ENCODE measurements at places on chromosomes 5 and 9. TPM values are rescaled to one million over a fixed set of nuclear protein-coding genes. Genes with fewer than 3 reads are reported as not detected.

SMIM27 gene
- total RNA-seq, result 15.5 TPM

- no peak for DNase-seq
- no peak overlapping the region for H3K27ac ChIP-seq
- H3K36me3 ChIP-seq, result no peaks in the 10 kb centered on the region
- H3K4me1 ChIP-seq, result no peaks in the 10 kb centered on the region
Measured at GRCh38 chr9:80692751-80693150, 996.6 kb downstream of the TLE1 start.

DNA sequence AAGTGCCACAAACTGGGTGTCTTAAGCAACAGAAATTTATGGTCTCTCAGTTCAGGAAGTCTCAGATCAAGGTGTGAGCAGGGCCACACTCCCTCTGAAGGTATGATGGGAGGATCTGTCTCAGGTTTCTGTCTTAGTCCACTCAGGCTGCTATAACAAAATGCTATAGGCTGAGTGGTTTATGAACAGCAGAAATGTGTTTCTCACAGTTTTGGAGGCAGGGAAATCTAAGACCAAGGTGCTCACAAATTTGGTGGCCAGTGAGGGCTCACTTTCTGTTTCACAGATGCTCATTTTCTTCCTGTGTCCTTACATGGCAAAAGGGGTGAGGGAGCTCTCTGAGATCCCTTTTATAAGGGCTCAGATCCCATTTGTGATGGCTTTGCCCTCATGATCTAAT lies 281.4 kb downstream of the CWC27 start:
- no peak overlapping the region for H3K4me3 ChIP-seq
- DNase-seq, result no peak
- H3K27me3 ChIP-seq, result peaks cover 10% of the 10 kb centered on the region
- H3K4me1 ChIP-seq, result peaks cover 4% of the 10 kb centered on the region

- no peak overlapping the region for H3K27ac ChIP-seq
- H3K4me3 ChIP-seq, result no peak overlapping the region
- H3K4me1 ChIP-seq, result peaks cover 18% of the 10 kb centered on the region
- H3K36me3 ChIP-seq, result peaks cover 57% of the 10 kb centered on the region
Measured at GRCh38 chr5:34914671-34915138, 599 bp downstream of the RAD1 start.

SLC23A1 gene
- 4.2 TPM for total RNA-seq

DNA sequence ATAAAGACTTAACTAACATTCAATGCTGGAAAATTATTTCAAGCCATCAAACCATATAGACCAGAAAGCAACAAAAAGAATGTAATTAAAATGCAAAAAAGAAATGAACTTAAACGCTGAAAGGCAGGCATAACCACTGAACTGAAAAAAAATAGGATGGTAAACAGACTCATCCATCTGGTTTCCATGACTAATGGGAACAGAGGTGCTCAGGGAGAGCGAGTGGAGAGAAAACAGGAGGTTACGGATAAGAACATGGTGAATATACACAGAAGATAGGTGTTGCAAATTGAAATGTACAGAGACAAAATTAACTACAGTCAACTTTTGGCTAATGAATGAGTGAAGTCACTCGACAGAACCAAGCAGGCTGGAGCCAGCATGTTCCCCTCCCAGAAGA lies 43.5 kb upstream of the RNF38 start:
- no peaks in the 10 kb centered on the region for H3K27me3 ChIP-seq

- H3K36me3 ChIP-seq, result no peaks in the 10 kb centered on the region
- no peak for DNase-seq
- H3K27ac ChIP-seq, result no peak overlapping the region
- H3K4me1 ChIP-seq, result peaks cover 20% of the 10 kb centered on the region
Measured at GRCh38 chr9:5869315-5870019, 21.2 kb upstream of the MLANA start.

- no peaks in the 10 kb centered on the region for H3K27me3 ChIP-seq
- DNase-seq, result no peak
- H3K36me3 ChIP-seq, result no peaks in the 10 kb centered on the region
- no peak overlapping the region for H3K4me3 ChIP-seq
- H3K27ac ChIP-seq, result no peak overlapping the region
Measured at GRCh38 chr5:133942614-133943474, 25.6 kb downstream of the C5orf15 start.

- no peak overlapping the region for H3K27ac ChIP-seq
- no peaks in the 10 kb centered on the region for H3K4me1 ChIP-seq
- no peaks in the 10 kb centered on the region for H3K27me3 ChIP-seq
- no peak for DNase-seq
- H3K4me3 ChIP-seq, result no peak overlapping the region
Measured at GRCh38 chr5:180155365-180155926, 53.6 kb downstream of the RASGEF1C start.

CBY3 gene
- 0.51 TPM for total RNA-seq

IRX2 gene
- not detected for total RNA-seq

AQP3 gene
- 2.1 TPM for total RNA-seq

- H3K27me3 ChIP-seq, result no peaks in the 10 kb centered on the region
- no peaks in the 10 kb centered on the region for H3K4me1 ChIP-seq
- H3K36me3 ChIP-seq, result no peaks in the 10 kb centered on the region
Measured at GRCh38 chr5:53928641-53929040, 368.2 kb downstream of the NDUFS4 start.

CER1 gene
- total RNA-seq, result not detected

GRCh38 chr5:59654691-59655090 lies 238.8 kb downstream of the PDE4D start:
- H3K27ac ChIP-seq, result no peak overlapping the region
- peaks cover 2% of the 10 kb centered on the region for H3K27me3 ChIP-seq
- H3K4me1 ChIP-seq, result peaks cover 7% of the 10 kb centered on the region
- H3K36me3 ChIP-seq, result no peaks in the 10 kb centered on the region
- no peak for DNase-seq

DNA sequence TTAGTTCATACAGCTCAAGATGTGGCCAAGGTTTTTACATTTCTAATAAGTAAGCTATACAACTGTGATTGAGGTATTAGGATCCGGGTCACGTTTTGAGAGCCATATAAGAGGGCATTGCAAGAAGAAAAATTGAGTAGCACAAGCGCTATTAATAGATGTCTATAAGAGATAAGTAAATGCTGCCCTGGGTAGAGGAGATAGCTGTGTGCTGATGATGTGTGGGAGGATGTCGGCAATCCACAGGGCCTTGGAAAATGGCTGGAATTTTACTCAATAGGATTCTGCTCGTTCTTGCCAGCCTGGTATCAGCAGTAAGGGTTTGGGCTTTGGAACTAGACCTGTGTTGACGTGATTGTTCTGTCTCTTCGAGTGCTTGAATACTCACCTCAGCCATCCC lies 41.6 kb downstream of the CSF1R start:
- DNase-seq, result no peak
- peaks cover 76% of the 10 kb centered on the region for H3K36me3 ChIP-seq
- peaks cover 21% of the 10 kb centered on the region for H3K4me1 ChIP-seq
- H3K27me3 ChIP-seq, result no peaks in the 10 kb centered on the region
- no peak overlapping the region for H3K4me3 ChIP-seq

DNA sequence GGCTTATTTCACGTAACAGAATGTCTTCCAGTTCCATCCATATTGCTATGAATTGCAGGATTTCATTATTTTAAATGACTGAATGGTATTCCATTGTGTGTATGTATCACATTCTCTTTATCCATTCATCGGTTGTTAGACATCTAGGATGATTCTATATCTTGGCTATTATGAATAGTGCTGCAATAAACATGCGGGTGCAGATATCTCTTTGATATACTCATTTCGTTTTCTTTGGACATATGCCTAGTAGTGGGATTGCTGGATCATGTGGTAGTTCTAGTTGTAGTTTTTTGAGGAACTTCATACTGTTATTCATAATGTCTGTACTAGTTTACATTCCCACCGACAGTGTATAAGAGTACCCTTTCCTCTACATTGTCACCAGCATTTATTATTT lies 460.5 kb downstream of the MAN2A1 start:
- no peak for DNase-seq
- H3K27ac ChIP-seq, result no peak overlapping the region
- H3K27me3 ChIP-seq, result no peaks in the 10 kb centered on the region
- no peaks in the 10 kb centered on the region for H3K4me1 ChIP-seq
- H3K4me3 ChIP-seq, result no peak overlapping the region

C5orf58 gene
- not detected for total RNA-seq

SYK gene
- 0.80 TPM for total RNA-seq

All from activated T-helper 2 cell treated with anti-CD3 and anti-CD28 coated beads, Interferon-gamma antibody, Interleukin-2, Interleukin-4, amounts not matched to agents 10 μg/mL and 5 μg/mL and 100 μg/mL, durations not matched to agents 14 hours and 24 hours and 36 hours (primary cell).